ENCODE measurements at places on chromosomes 12 and 14.

GRCh38 chr12:47819138-47819895 is 386 bp downstream of the HDAC7 start:
- peak; percentile 52 for DNase-seq

DNA sequence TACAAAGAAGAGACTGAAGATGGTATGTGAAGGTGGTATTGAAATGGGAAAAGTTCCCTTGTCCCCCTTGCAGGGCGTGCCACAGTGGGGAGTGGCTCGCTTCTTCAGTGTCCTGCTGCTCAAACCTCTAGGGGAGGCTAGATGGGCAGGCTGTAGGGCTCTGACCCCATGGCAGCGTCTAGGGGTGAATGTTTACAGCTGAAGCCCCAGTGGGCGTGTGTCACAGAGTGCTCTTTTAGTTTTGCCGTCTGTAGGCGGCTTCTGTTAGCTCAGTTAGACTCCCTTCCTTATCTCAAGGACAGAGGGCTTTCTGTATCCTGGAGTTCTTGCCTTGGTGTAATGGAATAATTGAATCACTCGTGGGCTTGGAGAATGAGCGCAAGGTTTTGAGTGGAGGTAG is 266.2 kb downstream of the RAD51B start:
- no peak for DNase-seq

DNA sequence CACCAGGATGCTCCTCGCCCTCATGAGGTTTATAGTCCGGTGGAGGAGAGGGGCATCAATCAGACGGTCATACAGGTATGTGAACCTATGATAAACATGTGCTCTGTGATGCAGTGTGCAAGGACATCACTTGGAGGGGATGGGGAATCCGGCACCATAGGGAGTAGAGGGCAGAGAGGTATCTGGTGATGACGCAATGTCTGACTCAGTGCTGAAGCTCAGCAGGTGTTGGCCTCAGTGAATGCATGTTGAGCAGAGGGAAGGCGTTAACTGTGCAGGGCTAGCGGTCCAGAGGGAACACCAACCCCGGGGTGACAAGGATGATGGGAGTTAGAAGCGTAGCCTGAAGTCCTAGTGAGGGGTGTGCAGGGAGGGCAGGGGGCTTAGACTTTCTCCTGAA is 200.9 kb downstream of the TMEM132C start:
- DNase-seq, result no peak

DNA sequence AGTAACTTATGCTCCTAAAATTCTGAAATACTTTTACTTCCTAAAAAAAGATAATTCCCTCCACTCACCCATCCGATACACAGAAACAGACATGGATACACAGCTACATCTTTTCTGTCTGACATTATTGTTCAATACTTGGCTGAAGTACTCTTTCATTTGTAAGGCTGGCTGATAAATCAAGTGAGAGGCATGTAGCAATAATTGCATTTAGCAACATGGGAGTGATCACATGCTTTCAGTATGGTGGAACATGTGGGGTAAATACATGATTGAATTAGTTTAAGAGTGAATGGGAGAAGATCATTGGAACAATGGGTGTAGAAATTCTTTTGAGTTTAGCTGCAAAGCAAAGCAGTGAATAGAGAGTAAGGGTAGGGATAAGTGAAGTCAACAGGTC is 25.6 kb downstream of the PTPRQ start:
- DNase-seq, result no peak

- DNase-seq, result peak; percentile 82
Observed at GRCh38 chr12:10191865-10192264, 13.0 kb downstream of the TMEM52B start.

DNA sequence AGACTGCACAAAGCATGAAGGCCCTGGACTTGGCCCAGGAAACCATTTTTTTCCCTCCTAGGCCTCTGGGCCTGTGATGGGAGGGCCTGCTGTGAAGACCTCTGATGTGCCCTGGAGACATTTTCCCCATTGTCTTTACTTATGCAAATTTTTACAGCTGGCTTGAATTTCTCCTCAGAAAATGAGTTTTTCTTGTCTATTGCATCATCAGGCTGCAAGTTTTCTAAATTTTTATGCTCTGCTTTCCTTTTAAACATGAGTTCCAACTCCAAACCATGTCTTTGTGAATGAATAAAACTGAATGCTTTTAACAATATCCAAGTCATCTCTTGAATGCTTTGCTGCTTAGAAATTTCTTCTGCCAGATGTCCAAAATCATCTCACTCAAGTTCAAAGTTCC is 43.7 kb upstream of the TRHDE start:
- DNase-seq, result no peak

DNA sequence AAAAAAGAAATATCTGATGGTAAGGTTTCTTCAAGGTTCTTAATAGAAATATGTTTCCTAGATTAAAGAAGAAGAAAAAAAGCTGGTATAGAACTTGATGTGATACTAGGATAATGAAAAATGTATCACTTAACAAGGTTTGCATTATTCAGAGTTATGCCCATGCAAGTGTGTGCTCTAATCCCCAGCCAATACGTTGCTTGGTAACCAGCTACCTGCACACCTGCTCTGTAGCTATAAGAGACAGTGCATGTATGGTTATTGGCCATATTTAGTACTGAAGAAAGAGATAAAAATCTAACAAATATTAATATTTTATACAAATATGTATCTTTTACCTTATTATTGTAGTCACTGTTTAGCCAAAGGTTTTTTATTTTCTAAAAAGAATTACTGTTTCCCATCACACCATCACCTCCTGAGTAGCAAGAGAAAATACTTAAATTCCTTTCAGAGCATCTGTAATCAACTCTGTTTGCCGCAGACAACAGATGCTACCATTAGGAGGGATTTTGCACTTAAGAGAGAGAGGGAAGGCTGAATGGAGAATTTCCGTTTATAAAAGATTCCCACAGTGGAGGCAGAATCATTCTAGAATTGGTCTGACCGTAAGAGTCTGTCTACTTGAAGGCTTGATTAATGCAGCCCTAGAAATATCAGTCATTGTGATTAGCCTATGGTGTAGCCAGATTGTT is 115.6 kb downstream of the NEDD1 start:
- DNase-seq, result no peak

- DNase-seq, result no peak
Observed at GRCh38 chr12:51062631-51063397, 14.7 kb downstream of the LETMD1 start.

DNA sequence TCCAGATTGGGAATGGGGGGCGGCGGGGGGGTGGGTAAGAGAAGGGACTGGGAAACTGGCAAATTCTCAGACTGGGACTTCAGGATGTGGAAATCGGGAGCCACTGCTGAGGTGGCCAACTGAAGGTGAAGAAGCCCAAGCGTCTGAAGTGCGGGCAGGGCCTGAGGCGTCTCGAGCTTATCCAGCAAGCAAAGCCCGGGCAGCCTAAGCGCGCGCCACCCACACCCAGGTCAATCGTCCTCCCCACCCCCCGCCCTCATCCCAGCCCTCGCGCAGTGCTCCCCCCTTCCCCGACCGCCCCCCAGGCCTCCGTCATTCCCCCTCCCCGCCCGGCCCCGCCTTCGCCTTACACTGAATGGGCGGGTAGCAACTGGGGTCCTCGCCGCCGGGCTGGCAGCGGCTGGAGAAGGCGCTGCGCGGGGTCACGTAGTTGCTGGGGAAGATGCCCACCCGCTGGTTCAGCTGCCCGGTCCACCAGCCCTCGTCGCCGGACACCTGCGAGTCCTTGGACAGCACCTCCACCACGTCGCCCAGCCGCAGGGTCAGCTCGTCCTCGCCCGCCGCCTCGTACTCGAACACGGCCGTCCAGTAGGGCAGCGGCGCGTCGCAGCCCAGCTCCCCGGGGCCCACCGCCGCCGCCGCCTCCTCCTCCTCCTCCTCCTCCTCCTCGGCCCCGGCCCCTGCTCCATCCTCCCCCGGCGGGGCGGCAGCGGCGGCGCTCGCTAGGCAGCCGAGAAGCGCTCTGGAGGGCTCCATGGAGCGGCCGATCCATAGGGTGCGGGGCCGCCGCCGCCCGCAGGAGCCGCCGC is 693 bp downstream of the MAP3K9 start:
- DNase-seq, result peak; percentile 31

- DNase-seq, result no peak
Observed at GRCh38 chr14:99249389-99249788, 22.6 kb downstream of the BCL11B start.

DNA sequence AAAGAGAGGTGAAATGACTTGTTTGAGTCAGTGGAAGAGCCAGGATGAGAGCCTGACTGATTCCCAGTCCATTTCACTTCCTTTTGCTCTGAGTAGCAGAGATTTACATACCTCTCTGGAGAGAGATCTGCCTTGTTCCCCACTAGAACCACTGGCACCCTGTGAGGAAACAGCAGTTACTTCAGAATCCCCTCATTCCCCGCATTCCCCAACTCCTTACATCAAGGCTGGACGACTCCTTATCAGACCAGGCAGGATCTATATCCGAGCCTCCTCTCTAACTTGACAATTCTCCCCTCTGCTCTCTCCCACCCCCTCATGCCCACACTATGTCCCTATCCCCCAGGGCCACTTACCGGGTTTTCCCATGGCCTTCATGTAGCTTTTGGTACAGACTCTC is 3.7 kb downstream of the RHEBL1 start:
- DNase-seq, result no peak

DNA sequence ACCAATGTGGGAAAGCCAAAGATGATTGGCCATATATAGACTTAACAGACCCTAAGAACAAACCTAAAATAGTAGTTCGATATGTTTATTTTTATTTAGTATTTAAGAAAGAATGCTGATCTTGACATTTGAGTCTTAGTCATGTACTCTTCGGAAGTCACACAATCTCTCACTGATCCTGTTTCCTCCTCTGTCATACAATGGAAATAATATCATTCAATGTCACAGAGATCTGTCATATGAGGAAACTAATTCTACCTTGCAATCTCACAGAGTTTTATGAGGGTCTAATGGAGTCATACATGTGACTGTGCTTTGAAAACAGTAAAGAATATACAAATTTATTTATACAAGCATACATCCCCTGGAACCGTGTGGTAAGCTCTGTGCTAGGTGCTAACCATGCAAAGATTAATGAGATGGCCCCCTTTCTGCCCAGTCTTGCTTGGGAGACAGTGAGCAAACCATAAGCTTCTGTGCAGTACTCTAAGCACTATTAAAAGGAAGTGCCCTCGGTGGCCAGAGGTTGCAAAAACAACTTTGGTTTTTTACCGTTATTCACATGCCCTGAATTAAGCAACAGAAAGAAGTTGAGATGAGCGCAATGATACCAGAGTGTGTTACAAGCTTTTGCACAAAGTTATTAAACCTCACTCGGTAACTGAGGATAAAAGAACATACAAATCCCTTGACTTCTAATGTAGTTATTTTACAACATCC is 1.7 kb upstream of the LIN7A start:
- DNase-seq, result no peak

GRCh38 chr12:83323866-83324265 is 637.2 kb downstream of the TMTC2 start:
- no peak for DNase-seq

GRCh38 chr12:105783983-105784947 is 354.5 kb downstream of the NUAK1 start:
- DNase-seq, result no peak

DNA sequence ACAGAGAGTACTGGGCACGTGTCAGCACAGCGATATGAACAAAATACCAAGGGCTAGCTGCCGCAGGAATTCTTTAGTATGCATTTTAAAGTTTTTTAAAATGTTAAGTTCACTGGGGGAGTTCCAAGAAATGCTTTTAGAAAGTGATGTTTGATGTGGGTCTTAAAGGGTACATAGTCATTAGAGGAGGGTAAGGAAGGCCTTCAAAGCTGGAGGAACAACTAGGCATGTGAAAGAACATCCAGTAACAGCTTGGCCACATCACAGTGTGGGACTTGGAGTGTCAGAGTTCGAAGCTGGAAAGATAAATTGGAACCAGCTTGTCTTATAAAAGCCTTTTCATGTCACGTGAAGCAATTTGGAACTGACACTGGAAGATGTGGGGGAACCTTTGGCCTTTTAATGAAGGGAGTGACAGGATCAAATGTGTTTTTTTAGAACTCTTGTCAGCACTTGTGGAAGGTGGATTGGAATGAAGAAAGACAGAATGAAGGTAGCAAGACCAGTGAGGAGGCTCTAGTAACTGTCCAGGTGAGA is 57.7 kb downstream of the WDR20 start:
- no peak for DNase-seq

GRCh38 chr14:97452314-97452713 is 655.1 kb downstream of the VRK1 start:
- no peak for DNase-seq

DNA sequence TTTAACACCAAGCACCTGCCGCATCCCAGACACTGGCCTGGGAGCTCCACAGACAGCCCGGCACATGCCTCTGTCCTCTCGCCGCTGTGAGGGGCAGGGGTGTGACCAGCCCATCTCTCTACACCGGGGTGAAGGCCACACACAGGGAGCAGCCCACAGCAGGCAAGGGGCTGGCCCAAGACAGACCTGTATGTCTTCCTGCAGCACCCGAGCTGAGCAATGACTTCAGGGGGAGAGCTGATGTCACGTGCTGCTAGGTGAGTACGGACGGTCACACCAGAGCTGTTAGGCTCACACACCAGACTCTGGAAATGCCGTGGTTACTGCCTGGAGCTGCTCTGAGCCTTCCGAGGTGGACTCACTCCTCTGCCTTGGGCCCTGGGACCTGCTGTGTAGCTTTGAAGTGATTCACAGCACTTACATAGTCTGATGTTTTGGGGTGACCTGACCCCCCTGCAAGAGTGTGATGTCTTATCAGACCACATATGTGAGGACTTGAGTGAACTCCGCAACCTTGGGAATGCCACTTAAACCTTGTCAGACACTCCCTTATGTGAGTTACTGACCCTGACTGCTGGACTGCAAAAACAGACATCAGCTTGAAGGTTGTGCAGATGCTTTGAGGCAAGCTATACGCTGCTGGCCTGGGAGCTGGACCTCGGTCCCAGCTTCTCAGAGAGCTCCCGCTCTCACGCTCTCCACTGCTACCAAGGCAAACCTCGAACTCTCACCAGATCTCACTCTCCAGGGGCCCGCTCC is 1.8 kb downstream of the XRCC3 start:
- no peak for DNase-seq

DNA sequence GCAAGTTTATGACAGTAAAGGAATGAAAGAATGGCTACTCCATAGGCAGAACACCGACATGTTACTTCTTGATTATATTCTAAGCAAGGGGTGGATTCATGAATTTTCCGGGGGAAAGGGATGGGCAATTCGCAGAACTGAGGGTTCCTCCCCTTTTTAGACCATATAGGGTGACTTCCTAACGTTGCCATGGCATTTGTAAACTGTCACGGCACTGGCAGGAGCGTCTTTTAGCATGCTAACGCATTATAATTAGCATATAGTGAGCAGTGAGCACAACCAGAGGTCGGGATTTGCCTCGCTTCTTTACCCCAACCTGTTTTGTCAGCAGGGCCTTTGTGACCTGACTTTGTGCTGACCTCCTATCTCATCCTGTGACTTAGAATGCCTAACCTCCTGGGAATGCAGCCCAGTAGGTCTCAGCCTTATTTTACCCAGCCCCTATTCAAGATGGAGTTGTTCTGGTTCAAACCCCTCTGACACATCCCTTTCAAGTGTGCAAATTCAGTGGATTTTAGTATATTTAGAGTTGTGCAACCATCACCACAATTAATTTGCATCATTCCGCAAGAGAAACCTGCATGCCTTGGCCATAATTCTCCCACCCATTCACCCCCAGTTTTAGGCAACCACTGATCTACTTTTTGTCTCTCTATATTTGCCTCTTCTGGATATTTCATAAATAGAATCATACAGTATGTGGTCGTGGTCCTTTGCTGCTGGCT is 27.4 kb downstream of the PALS1 start:
- DNase-seq, result no peak

GRCh38 chr14:101491841-101492240 is 69.5 kb upstream of the DIO3 start:
- DNase-seq, result no peak

All from AG20443 (cell line).